Glomerular endothelial cell (primary cell): ENCODE measurements at places on chromosomes 11 and 22.
A peak's percentile ranks its signal among the peaks of the same experiment; 100 is the strongest.

GRCh38 chr22:32486656-32487390, 12.2 kb downstream of the FBXO7 start:
- no peak for DNase-seq

DNA sequence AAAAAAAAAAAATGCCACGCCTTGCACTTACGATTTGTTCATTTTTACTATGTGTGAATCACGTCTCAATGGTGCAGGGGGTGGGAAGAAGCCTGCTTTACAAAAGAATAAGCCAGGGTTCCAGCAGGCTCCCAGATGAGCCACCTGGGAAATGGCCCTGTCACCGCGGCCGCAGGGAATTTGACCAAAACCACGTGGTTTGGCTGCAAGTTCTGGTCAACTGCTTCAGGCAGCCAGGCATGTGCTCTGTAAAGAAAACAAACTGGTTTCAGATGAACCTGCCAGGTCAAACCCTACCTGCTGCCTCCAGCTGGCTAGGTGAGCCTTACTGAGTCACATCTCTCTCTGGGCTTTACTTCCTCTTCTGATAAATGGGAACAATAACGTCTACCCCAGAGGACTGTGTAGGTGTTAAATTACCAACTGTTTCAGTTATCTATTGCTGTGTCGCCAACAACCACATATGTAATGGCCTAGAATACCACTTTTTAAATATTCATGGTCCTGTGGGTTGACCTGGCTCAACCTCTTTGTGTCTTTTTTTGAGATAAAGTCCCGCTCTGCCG, 30.5 kb upstream of the GCAT start:
- DNase-seq = no peak

GRCh38 chr11:83600661-83601060, 314.5 kb upstream of the CCDC90B start:
- DNase-seq = no peak

GRCh38 chr11:15093432-15093831, 20.0 kb downstream of the CALCB start:
- DNase-seq = no peak

- DNase-seq = peak; percentile 12
Measured at GRCh38 chr11:59097113-59097708, 9.8 kb upstream of the FAM111B start.

- no peak for DNase-seq
Measured at GRCh38 chr11:112499153-112499880, 238.7 kb upstream of the PLET1 start.
